Fibroblast of the conjunctiva (primary cell): ENCODE measurements at places on chromosomes 11 and 22.

- no peak for DNase-seq
These were observed 47.1 kb upstream of the SOX6 start for GRCh38 chr11:16403448-16403803.

DNA sequence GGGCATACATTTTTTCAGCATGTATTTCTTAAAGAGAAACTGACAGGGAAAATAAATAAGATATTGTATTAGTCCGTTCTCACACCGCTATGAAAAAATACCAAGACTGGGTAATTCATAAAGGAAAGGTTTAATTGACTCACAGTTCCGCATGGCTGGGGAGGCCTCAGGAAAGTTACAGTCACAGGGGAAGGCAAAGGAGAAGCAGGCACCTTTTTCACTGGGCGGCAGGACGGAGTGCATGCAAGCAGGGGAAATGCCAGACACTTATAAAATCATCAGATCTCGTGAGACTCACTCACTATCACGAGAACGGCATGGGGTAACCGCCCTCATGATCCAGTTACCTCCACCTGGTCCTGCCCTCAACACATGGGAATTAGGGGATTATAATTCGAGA lies 44.2 kb downstream of the PPFIA1 start:
- DNase-seq, result no peak

DNA sequence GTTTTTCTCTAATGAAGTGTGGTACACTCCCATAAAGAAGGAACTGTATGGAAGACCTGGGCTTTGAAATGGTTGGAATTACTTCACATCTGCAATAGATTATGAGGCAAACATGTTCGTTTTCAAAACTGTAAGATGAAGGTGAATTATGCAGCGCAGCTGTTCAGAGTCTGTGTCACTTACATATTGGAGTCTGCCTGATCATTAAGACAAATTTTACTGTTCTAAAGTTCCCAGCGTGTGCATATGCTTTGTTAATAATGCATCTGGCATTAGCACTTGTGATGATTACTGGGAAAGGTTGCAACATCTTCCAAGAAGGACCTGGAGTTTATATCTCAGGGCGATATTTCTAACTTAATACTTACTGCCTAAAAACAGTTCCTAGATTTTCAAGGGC lies 255.2 kb upstream of the ZC3H12C start:
- DNase-seq, result no peak

DNA sequence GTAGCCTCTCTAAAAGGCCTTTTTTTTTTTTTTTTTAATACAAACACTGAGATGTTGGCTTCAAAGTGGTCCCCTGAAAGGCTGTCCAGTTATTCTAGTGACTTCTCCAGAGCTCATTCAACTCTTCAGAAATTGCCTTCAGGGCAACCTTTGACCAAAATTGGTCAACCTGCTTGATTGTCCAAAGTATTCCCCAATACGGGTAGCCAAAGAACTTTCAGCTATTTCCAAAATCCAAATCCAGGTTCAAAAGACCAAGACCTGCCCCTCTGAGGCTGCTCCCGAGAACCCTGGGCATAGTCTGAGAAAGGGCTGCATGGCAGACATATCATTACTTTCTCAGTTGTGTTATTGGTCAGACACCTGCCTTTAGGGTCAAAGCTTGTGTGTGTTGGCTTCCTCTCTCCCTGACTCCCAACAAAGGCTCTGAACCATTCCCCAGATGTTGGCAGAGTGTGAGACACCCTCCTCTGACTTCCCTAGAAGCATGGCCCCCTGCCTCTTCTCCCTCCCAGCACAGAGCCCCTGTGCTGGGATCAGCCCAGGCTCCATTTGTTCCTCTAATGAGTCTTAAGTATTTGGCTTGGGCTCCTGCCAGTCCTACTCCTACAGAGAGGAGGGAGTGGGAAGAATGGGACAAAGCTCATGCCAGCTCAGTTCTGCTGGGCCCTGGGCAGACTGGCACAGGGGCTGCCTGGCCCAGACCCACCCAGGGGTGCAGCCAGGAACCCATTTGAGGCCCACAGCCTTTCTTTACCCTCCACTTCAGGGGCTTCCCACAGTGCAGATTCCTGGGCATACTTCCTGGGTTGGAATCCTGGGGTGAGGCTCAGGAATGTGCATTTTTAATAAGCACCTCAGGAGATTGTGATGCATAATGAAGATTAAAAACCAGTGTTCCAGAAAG lies 30.3 kb downstream of the TNKS1BP1 start:
- peak; percentile 27 for DNase-seq

- no peak for DNase-seq
These were observed 728 bp downstream of the DCUN1D5 start for GRCh38 chr11:103091064-103091800.

DNA sequence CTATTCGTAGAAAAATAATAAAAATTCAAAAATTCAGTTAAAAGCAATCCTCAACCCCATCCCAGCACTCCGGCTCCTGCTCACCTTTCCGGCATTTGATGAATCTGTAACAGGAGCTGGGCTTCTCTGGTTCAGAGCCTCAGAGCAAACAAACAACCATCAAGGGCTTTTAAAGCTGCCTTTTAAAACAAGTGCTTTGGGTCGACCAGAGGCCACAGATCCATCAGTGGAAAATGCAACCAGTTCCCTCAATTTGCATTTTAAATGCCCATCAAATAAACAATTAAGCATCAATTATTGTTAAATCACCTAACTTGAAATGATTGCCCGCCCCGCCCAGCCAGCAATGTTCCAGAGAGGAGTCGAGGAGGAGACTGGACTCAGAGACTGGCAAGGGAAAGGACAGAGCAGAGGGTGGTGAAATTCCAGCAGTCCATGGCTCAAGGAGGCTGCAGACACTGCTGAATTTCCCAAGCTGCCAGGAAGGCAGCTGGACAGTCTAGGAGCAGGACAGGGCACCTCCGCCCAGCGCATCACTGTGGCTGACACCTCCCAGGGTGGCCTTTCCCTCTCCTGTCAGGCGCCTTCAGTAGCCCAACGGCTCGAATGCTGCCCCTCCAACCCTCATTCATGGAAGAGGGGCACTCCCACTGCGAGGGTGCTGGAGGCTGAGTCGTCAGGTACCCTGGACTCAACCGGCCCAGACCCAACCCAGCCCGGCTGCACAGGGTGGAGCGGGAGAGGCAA lies 7.5 kb downstream of the FXYD6 start:
- DNase-seq, result no peak

GRCh38 chr11:78773077-78773476 lies 198.4 kb upstream of the NARS2 start:
- no peak for DNase-seq

DNA sequence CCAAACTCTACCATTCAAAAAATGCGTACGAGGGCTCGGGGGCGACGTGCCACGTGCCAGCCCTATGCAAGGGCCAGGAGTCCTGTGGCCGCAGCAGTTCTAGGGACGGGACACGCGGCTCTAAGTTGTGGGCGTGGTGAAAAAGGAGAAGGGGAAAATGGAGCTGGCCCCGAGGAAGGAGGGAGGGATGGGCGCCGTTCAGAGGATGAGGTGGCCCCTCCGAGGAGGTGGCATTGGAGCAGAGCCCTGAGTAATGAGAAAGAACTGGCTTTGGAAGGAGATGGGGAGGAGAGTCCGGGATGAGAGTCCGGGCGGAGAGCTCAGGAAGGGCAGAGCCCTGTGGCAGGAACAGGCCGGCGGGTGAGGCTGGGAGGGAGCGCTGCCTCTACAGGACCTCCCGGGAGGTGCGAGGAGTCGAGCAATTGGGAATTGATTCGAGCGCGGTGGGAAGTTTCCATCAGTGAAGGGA lies 21.0 kb downstream of the OTUB1 start:
- no peak for DNase-seq

DNA sequence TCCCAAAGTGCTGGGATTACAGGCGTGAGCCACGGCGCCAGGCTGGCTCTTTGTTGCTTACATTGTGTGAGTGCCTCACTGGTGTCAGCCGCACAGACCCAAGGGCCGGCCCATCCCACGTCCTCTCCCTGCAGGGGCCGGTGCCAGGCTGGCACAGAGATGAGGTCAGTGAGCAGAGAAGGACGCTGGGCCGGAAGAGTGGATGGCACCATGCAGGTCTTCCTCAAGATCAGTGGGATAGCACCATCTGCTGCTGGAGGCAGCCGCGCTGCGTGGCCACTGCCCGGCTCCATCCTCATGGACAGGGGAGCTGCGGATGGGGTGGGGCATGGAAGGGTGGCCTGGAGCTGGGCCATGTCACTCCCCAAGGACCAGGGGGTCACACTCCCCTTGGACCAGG lies 22.0 kb upstream of the FGF4 start:
- DNase-seq, result no peak

DNA sequence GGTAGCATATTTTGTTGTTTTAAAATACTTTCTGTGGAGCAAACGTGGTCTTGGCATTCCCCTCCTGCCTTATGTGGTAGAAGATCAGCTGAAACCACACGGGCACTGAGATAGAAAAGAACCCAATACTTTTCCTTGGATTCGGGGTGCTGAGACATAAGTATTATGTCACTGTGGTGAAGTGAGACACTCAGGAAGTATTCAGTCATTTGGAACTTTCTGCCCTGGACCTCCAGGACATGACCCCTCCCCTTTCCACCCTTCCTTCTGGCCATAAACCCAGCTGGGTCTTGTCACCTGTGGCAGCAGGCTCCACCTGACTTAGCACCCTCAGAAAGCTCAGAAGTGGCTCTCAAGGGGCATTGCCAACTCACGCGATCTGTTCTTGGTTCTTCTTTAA lies 123.4 kb downstream of the SWAP70 start:
- no peak for DNase-seq

DNA sequence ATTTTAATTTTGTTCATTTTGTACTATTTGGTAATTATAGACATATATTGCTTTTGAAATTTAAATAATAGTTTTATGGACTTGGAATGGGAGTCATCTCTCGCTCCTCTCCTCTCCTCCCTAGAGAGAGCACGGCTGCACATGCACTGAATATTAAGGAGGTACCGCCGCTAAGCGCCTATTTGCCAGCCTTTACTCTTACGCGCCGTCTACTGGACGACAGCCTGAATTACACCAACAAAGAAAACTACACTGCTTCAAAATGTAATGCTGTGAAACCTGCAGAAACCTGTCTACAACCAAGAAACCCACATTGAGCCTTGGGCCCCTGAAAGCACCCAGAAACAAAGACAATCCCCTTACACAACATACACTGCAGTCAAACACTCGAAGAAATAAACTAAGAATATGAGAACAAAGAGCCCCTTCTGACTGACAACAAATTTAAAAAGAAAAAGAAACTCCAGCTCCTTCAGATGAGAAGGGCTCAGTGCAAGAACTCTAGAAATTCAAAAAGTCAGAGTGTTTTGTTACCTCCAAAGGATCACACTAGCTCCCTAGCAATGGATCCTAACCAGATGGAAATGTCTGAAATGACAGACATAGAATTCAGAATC lies 737.2 kb downstream of the LRRC4C start:
- no peak for DNase-seq

DNA sequence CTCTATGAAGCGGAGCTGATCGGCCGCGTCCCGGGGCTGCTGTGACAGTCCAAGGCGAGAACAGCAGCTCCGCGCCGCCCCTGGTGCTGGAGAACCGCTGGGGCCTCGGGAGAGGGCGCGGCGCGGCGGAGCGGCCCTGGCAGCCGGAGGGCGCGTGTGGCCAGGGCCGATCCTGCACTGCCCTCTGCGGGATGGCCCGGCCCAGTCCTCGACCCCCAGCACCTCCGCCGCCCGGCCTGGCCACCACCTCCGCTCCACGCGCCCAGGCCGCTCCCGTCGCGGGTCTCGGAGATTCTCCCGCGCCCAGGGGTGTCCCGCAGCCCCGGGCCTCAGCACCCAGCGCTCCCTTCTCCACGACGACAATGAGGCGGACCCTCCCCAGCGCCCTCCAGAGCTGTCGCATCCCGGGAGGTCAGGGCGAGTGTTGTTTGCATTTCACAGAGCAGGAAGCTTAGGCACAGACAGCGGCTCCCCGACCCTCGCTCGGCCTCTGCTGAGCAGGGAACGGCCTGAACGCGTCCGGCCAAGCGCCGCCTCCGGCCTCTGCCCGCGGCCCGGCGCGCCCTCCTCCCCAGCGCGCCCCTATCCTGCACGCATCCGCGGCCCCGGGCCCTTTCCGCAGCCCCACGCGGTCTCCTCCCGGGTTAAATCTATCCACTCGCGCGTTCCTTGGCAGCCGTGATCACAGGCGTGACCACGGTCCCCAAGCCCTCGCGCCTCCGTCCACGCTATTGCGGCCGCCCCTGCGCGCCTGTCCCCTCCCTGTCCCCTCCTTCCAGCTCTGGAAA lies 109.7 kb downstream of the WNT7B start:
- DNase-seq, result no peak

GRCh38 chr11:120539667-120540369 lies 28.3 kb downstream of the GRIK4 start:
- DNase-seq, result no peak

DNA sequence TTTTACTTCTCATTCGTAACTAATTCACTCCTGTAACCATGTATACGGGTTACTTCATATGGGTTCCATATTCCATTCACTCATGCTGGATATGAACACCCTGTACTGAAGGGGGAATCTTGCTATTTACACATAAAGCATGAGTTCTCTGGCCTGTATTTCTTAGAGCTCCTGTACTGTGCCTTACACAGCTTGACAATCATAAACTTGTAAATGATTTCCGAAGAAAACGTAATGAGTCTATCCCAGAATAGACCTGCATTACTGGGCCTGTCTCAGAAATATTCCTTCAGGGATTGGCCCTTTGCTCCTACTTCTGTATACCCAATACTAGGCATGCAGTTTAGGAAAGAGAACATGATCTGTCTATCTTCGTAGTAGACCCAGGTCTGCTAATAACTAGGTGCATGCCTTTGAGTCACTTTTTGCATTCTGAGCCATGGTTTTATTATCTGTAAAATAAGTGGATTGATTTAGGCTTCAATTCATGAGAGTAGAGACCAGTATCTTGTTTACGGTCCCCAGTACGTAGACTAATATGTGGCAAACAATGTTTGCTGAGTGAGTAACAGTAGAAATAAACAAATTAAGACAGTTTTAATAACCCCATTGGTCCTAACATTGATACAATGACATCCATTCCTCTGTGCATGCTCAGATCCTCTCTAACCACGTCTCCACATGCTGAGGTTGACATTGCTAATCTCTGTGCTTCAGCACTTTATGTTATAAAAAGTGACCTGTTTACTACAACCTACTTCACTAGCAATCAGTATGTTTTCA lies 1.2 kb downstream of the CCDC34 start:
- DNase-seq, result no peak

DNA sequence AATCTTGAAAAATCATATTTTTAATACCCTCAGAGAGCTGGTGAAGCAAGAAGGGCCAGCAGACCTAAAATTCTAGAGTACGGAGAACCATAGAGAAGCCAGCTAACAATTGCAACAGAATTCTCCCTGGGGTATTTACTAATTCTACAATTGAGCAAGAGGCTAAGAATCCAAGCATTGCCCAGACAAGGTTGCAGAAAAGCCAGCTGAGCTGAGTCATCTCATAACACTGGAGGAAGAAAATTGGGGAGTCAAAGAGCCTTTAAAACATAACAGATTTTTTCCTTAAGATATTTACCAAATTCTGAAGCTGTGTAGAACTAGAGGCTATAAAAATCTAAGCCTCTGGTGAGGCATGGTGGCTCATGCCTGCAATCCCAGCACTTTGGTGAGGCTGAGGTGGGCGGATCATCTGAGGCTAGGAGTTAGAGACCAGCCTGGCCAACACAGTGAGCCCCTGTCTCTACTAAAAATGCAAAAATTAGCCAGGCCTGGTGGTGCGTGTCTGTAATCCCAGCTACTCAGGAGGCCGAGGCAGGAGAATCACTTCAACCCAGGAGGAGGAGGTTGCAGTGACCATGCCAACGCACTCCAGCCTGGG lies 13.6 kb upstream of the TMEM216 start:
- DNase-seq, result peak; percentile 96
